Activated CD8-positive, alpha-beta T cell treated with anti-CD3 and anti-CD28 coated beads for 36 hours (primary cell): ENCODE measurements at places on chromosomes 7 and 10.
A peak's percentile ranks its signal among the peaks of the same experiment; 100 is the strongest.

DNA sequence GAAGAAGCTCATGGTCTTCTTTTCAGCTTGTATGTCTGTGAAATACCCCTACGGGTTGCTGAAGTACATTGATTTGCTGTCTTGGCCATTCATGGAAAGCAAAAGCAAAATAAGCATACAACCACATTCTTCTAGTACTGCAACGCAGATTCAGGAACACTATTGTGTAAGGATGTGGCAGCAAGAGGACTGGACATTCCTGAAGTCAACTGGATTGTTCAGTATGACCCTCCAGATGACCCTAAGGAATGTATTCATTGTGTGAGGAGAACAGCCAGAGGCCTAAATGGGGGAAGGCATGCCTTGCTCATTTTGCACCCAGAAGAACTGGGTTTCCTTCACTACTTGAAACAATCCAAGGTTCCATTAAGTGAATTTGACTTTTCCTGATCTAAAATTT, 133.4 kb upstream of the ANKRD1 start:
- no peak for DNase-seq

GRCh38 chr10:88958721-88959120, 6.1 kb upstream of the ACTA2 start:
- DNase-seq, result no peak

DNA sequence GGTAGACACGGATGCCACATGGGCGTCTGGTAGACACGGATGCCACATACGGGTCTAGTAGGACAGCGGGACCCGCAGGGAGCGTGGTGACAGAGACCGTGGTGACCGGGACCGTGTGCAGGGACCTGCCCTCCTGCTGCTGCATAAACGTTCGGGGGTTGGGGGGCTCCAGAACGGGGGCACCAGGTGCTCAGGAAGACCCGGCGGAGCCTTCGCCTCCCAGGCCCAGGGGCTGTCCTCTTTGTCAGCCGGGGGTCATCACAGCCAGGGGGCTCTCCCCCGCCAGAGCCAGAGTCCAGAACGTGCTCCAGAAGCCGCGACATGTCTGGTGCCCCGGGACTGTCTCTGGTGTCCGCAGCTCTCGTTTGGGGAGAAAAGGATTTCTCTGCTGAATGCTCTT, 69.2 kb upstream of the ADGRA1 start:
- DNase-seq, result no peak

DNA sequence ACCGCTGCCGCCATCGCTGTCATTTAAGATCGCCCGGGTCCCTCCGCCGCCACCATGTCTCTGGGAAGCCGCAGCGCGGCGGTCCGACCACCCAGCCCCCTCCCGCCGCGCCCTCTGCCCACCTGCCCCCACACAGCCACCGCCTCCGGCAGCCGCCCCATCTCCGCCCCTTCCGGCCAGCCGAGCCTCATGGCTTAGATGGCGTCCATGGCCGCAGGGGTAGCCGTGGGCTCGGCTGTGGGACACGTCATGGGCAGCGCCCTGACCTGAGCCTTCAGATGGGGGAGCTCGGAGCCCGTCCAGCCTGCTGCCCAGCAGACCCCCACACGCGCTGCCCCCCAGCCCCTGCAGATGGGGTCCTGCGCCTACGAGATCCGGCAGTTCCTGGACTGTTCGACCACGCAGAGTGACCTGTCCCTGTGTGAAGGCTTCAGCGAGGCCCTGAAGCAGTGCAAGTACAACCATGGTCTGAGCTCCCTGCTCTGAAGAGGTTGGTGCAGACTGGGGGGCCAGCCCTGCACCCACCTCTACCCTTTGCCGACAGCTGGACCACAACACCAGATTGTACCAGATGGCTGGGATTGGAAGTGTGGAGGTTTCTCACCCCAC, 38.0 kb upstream of the TARP start:
- peak; percentile 37 for DNase-seq

- DNase-seq, result no peak
Observed at GRCh38 chr7:119943942-119944600, 328.9 kb upstream of the KCND2 start.

- DNase-seq, result no peak
Observed at GRCh38 chr7:138396251-138397070, 63.6 kb upstream of the TRIM24 start.
